Naive thymus-derived CD4-positive, alpha-beta T cell (primary cell): ENCODE measurements at places on chromosomes 4 and X.
A peak's percentile ranks its signal among the peaks of the same experiment; 100 is the strongest.

GRCh38 chr4:40334591-40335524 is at the start of gene CHRNA9:
CHRNA9 (plus strand) TSS chr4:40335333; CDS start chr4:40335468, 135 bp downstream.
- DNase-seq, result no peak
- H3K4me3 ChIP-seq, result no peak within 1 kb of the TSS
- H3K36me3 ChIP-seq, result no peaks in the 10 kb centered on the region
- H3K27me3 ChIP-seq, result no peaks in the 10 kb centered on the region
- no peak within 1 kb of the TSS for H3K27ac ChIP-seq

GRCh38 chrX:68354879-68355628 is 78.2 kb downstream of the OPHN1 start:
- no peak overlapping the region for H3K27ac ChIP-seq
- no peak overlapping the region for H3K4me3 ChIP-seq
- no peaks in the 10 kb centered on the region for H3K36me3 ChIP-seq

DNA sequence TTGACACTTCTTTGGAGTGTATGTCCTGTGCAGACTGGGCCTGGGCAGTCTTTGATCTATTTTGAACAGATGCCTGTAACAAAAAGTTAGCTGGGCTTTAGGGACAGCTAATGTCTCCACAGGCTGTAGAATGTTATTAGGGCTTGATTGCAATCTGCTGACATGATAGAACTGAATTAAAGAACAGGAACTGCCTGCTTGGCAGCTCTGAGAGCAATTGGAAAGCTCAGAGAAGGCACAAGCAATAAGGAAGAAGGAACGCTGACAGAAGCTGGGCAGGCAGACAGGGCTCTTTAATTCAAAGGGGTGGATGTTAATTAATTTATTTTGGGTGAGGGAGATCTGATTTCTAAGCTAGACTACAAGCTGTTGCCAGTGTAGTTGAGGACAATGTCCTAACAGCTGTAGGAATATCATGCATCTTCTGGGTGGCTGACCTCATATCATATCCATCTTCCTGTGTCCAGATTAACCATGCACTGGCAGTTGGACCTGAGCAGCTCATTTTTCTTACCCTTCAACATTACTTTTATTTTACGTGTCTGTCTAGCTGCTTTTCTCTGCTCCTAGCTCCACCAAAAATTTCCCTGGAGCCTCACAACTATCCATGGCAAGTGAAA is 20.7 kb upstream of the GRXCR1 start:
- H3K4me3 ChIP-seq, result no peak overlapping the region
- H3K4me1 ChIP-seq, result no peaks in the 10 kb centered on the region
- no peaks in the 10 kb centered on the region for H3K36me3 ChIP-seq
- H3K27me3 ChIP-seq, result no peaks in the 10 kb centered on the region
- DNase-seq, result no peak
- H3K27ac ChIP-seq, result no peak overlapping the region

GRCh38 chr4:123802933-123803332 is 406.3 kb downstream of the SPRY1 start:
- no peak overlapping the region for H3K4me3 ChIP-seq
- DNase-seq, result no peak
- H3K27ac ChIP-seq, result no peak overlapping the region
- H3K36me3 ChIP-seq, result no peaks in the 10 kb centered on the region
- no peaks in the 10 kb centered on the region for H3K4me1 ChIP-seq

GRCh38 chr4:106893395-106893881 is 142.7 kb downstream of the DKK2 start:
- H3K4me1 ChIP-seq, result no peaks in the 10 kb centered on the region
- no peak for DNase-seq
- H3K4me3 ChIP-seq, result no peak overlapping the region
- no peak overlapping the region for H3K27ac ChIP-seq
- no peaks in the 10 kb centered on the region for H3K27me3 ChIP-seq

GRCh38 chr4:113300471-113300928 is 251.0 kb downstream of the ANK2 start:
- no peak for DNase-seq
- H3K4me1 ChIP-seq, result no peaks in the 10 kb centered on the region
- H3K27me3 ChIP-seq, result no peaks in the 10 kb centered on the region
- no peak overlapping the region for H3K27ac ChIP-seq
- H3K36me3 ChIP-seq, result no peaks in the 10 kb centered on the region
- H3K4me3 ChIP-seq, result no peak overlapping the region

DNA sequence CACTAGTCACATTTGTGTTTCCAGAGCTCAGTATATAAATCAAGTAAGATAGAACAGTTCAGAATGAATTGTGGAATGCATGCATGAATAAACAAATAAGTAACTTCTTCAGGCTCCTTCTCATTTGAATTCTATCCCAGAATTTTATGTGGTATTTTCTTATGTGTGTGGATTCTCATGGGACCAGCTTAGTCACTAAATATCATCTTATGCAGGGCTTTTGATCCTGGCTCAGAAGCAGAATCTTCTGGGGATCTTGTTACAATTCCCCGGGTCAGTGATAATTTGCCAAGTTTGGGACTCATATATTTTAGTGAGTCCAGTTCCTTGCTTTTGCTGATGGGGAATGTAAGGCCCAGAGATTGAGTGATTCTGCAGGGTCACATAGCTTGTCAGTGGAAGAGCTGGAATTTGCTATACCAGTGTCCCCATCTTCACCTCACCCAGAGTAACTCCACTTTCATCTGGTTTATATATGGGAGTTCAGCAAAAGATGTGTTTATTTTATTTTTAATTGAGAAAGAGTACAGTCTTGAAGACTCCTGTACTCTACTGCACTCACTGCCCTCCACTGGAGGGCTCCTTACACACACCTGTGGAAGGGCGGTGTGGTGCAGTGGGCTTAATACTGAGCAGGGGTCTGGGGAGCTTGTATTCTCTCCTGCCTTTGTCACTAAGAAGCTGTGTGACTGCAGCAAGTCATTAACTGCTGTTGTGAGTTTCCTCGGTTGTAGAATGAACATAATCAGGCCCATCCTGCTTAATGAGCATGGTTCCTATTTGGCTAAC is 198.2 kb upstream of the CXorf66 start:
- no peak for DNase-seq
- no peaks in the 10 kb centered on the region for H3K4me1 ChIP-seq
- no peaks in the 10 kb centered on the region for H3K27me3 ChIP-seq

DNA sequence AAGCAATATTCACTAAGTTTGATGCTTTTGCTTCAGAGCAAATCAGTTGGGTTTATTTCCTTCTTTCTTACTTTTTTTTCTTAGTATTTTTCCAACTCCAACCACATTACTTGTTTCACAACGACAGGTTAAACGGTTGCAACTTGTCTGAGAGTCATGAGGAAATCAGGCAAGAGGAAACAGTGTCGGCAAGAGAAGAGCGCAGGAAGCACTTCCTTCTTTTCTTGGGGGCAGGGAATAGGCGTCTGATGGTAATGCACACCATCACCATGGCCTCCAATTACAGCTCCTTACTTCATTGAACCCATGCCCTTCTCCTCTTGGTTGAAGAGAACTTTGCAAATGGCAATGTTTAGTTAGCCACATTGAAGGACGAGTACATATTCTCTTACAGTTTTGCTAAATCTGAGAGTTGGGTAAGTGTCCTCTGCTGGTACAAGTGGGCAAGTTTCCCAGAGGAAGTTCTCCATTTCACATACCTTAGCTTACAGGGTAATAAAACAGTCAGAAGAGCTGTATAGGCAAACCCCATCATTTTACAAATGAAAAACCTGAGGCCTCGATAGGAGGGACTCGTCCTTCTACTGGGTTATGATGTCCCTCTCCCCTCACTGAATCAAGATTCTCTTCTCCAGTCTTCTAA is 8.3 kb upstream of the CXCL8 start:
- no peak overlapping the region for H3K4me3 ChIP-seq
- no peaks in the 10 kb centered on the region for H3K4me1 ChIP-seq
- DNase-seq, result no peak
- H3K27me3 ChIP-seq, result no peaks in the 10 kb centered on the region
- H3K36me3 ChIP-seq, result no peaks in the 10 kb centered on the region

DNA sequence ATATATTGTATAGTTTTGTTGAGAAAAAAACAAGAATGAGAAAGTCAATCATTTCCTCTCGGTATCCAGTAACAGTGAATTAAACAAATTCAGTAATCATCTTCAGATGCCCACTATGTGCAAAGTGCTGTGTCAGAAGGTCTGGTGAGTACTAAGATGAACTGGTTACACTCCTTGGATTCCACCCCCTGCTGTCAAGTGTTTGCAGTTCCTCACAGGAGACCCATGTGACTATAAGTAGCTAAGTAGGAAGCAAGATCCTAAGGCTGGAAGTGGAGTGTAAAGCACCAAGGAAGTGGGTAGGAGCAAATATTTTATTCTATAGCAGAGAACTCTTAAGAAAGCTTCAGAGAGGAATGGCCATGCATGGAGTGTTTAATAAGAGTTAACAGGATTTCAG is 73.6 kb downstream of the SNX25 start:
- H3K27me3 ChIP-seq, result no peaks in the 10 kb centered on the region
- no peak overlapping the region for H3K27ac ChIP-seq
- H3K4me1 ChIP-seq, result no peaks in the 10 kb centered on the region
- no peak for DNase-seq

DNA sequence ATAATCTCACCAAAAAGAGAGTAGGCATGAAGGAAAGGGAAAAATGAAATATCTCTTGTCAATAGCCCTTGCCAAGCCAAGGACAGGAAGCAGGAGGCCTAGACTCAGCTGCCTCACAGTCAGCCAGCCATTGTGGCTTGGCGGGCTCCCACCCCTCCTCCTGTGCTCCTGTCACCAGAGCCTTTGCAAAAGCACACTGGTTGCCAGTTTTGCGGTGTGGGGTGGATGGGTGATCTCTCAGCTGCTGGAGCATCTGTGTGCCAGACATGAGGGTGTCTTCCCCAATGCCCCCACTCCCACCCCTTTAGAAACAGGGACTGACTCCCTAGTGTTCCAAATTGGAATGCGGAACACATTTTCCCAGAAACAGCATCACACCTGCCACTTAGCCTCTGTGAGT is 26.1 kb downstream of the ARHGEF6 start:
- peaks cover 33% of the 10 kb centered on the region for H3K4me1 ChIP-seq
- H3K36me3 ChIP-seq, result no peaks in the 10 kb centered on the region
- H3K4me3 ChIP-seq, result no peak overlapping the region
- H3K27me3 ChIP-seq, result no peaks in the 10 kb centered on the region
- DNase-seq, result no peak

DNA sequence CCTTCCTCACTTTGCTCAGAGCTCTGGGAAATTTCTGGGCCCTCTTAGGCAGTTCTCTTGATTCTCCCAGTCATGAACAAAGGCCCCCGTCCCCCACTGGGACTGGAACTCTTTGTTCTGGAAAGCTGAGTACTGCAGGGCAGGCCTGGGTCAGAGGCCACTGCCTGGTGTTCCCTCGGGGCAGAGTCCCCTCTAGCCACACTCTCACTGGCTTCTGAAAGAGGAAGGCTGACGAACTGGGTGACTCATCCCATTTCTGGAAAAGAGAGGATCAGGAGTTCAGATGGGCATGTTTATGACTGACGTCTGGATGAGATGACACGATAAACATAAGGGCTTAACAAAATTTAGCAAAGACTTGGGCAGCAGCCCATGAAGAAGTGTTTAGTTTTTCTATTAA is 47.7 kb downstream of the DDX3X start:
- DNase-seq, result no peak
- H3K27ac ChIP-seq, result no peak overlapping the region
- no peak overlapping the region for H3K4me3 ChIP-seq
- no peaks in the 10 kb centered on the region for H3K27me3 ChIP-seq

DNA sequence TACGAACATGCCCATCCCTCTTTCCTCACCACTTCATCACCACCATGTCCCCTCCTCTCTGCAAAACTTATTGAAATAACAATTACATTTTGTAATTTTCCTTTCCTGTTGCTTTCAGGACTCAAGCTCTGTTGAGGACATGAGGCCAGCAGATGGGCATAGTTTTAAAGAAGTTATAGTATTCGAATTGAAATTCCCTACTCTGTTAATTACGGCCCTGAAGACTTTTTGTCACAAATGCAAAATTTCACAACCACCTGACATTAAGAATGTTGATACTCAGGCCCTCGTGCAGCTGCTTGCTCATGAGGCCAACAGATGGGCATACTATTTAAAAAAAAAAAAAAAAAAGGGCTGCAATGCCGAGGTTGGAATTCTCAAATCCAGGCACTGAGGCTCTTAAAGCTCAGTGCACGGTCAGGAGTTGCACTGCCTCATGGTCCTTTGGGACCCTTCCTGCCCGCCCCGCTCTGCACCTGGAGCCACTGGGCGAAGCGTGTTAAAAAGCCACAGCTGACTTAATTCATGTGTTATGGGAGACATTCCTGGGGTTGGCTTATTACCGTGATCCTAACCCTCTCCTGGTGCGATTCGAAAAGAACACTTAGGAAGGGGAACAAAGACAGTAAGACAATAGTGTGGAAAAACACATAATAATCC is 34.2 kb upstream of the FAT1 start:
- H3K27ac ChIP-seq, result no peak overlapping the region
- H3K4me3 ChIP-seq, result no peak overlapping the region
- H3K27me3 ChIP-seq, result no peaks in the 10 kb centered on the region
- H3K36me3 ChIP-seq, result no peaks in the 10 kb centered on the region

- H3K27me3 ChIP-seq, result no peaks in the 10 kb centered on the region
- H3K36me3 ChIP-seq, result no peaks in the 10 kb centered on the region
- no peaks in the 10 kb centered on the region for H3K4me1 ChIP-seq
Measured at GRCh38 chr4:73676861-73677323, 56.7 kb upstream of the RASSF6 start.

DNA sequence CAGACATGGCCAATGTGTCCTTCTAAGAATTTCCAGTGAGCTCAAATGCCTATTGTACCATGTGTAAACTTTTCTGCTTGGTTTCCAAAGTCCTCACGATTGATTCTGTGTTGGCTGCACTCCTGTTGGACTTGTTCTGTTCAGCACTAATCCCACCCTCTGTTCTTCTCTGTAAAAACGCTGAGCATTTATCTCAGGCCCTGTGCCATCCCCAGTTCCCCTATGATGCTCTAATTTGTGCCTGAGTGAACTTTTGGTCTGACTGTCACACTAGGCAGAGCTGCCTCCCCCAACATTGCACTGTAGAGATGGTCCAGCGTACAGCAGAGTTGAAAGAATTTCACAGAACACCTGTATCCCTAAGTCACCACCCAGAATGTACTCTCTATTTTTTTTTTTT is 76.1 kb upstream of the STS start:
- peaks cover 2% of the 10 kb centered on the region for H3K36me3 ChIP-seq
- H3K27me3 ChIP-seq, result no peaks in the 10 kb centered on the region
- H3K4me3 ChIP-seq, result no peak overlapping the region
- no peak overlapping the region for H3K27ac ChIP-seq
- DNase-seq, result no peak

GRCh38 chrX:140766024-140766611 is 56.6 kb downstream of the LINC00632 start:
- no peaks in the 10 kb centered on the region for H3K4me1 ChIP-seq
- no peaks in the 10 kb centered on the region for H3K27me3 ChIP-seq
- no peaks in the 10 kb centered on the region for H3K36me3 ChIP-seq
- H3K27ac ChIP-seq, result no peak overlapping the region
- no peak overlapping the region for H3K4me3 ChIP-seq

DNA sequence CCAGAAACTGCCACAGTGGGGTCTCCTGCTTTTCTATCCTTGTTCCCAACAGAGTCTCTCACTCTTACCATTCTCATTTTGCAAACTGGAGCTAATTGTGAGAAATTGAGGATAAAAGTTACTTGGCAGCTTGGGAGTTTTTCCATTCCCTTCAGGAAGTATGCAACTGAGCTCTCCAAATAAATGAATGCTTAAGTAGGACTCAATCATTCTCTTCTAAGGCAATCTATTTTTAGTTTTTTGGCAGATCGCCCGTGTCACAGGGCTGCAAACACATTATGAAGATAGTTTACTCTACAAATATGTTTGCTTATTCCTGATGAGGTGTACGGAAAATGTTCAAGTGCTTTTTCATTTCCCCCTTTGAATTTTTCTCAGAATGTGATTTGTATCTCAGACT is 5.3 kb downstream of the ASB11 start:
- H3K4me3 ChIP-seq, result no peak overlapping the region
- no peaks in the 10 kb centered on the region for H3K36me3 ChIP-seq
- no peak for DNase-seq

- DNase-seq, result peak; percentile 60
- no peak overlapping the region for H3K4me3 ChIP-seq
- no peaks in the 10 kb centered on the region for H3K36me3 ChIP-seq
Measured at GRCh38 chr4:77095101-77095821, 19.5 kb upstream of the CCNI start.
